ENCODE measurements at places on chromosomes 5 and 9.

- no peak for DNase-seq
These were observed 2.8 kb upstream of the PRLR start for GRCh38 chr5:35233121-35233520.

DNA sequence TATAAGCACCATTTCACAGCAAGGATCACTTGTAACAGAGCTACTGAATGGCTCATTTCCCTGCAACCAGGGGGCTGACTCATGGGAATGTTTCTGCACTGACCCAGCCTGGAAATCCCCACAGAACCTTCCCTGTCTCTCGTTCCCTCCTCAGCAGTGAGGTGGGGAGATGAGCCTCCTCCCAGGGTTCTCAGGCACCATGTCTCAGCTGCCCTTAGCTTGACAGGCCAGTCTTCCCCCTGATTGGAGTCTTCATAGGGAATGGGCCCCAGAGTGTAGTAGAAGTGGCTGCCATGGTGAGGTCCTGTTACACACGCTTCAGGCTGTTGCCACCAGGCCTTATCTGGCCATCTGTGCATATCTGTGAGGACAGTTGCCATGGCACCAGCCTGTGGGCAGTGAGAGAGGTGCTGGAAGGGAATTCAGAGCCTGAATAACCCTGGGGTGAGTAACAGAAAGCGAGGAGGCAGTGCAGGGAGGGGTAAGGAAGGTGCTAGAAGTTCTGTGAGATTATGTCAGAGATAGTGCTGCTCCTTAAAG is 324.4 kb downstream of the ENC1 start:
- peak; percentile 92 for DNase-seq

GRCh38 chr5:35203403-35203802 is 26.9 kb downstream of the PRLR start:
- no peak for DNase-seq

GRCh38 chr5:57989378-57989777 is 470.5 kb downstream of the PLK2 start:
- DNase-seq: no peak

DNA sequence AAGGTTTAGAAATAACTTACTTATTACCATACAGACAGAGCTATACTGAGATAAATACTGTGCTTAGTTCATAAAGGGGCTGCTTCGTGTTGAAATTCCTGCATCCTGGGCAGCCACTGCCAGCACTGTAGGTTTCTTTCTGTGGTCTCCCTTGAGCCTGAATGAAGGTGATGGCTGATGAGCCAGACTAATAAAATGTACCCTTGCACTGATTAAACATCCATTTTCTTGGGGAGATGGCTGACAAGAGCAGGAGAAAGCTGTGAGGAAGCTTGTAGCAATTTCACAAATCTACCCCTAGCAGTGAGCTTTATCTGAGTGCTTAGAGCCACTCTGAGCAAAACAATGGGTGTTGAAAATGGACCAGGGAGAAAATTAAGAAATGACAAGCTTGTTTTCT is 23.3 kb upstream of the ZSWIM6 start:
- no peak for DNase-seq

- DNase-seq: no peak
These were observed 334.0 kb downstream of the ASTN2 start for GRCh38 chr9:117080765-117081390.

DNA sequence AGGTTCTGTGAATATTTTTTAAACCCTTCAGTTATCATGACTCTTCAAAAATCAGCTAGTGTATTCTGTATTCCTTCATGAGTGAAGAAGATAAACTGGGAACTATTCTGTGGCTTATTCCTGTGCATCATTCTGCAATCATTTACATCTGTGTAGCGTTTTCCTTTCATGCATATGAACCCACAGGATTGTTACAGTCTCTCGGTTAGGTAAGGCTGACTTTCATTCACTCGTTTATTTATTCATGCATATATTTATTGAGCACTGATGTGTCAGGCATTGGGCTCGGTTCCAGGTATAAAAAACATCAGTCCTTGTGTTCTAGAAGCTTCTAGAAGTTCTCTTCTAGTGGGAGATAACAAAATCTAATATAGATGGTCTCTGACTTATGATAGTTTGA is 318.4 kb downstream of the MAN2A1 start:
- no peak for DNase-seq

GRCh38 chr9:88090151-88090581 is 48.1 kb downstream of the SPATA31C2 start:
- DNase-seq: no peak

- DNase-seq: no peak
These were observed 477.8 kb downstream of the SPATA31A7 start for GRCh38 chr9:61667559-61668121.

DNA sequence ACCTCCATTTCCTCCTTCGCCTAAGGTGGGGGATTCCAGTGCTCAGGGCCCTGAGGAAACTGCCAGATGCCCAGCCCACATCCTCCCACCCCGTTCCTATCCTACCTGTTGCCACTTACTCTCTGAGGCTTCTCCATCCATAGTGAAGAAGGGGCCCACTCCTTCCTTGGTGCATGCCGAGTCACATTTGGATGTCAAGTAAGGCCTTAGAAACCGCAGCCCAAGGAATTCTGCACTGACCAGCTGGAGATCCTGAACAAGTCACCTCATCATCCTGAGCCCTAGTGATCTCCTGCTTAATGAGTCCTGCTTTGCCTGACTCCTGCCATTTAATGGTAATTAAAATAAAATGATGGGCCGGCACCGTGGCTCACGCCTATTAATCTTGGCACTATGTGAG is 6.7 kb upstream of the TNIP1 start:
- no peak for DNase-seq

GRCh38 chr9:14652729-14653377 is 40.4 kb downstream of the ZDHHC21 start:
- DNase-seq: no peak

DNA sequence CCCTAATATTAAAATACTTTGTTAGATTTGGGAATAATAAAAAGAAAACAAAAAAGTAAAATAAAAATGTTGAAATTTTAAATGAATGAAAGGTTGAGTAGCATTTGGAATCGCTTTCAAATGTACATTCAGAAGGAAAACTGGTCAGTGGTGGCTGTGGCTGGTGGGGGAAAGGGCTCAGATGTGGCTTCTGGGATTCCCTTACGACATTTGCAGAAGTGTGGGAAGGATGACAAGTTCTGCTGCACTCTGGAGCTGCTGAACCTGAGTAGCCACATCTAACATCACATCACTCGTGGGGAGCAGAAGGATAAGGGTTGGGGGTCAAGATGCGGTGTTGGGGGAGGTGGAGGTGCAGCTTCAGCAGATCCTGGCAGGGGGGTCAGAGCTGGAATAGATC is 25.6 kb upstream of the CAST start:
- peak; percentile 73 for DNase-seq

GRCh38 chr5:32230356-32231099 is 56.4 kb upstream of the GOLPH3 start:
- peak; percentile 16 for DNase-seq

GRCh38 chr9:127403507-127404192 is 6.7 kb downstream of the SLC2A8 start:
- no peak for DNase-seq

- peak; percentile 53 for DNase-seq
These were observed 26.8 kb upstream of the DUSP1 start for GRCh38 chr5:172797771-172798191.

GRCh38 chr5:149323210-149323609 is 22.1 kb upstream of the GRPEL2 start:
- no peak for DNase-seq

DNA sequence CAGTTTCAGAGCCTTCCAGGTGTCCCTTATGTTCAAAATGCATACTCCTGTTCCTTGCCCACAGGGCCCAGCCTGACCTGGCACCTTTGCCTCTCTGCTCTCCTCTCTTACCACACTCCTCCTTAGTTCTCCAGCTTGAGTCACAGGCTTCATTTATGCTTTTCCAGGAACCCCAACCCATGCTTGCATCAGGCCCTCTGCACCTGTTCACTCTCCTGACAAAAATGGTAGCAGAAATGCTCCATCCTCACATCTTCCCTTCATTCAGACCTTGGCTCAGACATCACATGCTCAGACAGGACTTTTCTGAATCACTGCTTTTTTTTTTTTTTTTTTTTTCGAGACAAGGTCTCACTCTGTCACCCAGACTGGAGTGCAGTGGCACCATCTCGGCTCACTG is 15.1 kb upstream of the RNF145 start:
- DNase-seq: no peak

DNA sequence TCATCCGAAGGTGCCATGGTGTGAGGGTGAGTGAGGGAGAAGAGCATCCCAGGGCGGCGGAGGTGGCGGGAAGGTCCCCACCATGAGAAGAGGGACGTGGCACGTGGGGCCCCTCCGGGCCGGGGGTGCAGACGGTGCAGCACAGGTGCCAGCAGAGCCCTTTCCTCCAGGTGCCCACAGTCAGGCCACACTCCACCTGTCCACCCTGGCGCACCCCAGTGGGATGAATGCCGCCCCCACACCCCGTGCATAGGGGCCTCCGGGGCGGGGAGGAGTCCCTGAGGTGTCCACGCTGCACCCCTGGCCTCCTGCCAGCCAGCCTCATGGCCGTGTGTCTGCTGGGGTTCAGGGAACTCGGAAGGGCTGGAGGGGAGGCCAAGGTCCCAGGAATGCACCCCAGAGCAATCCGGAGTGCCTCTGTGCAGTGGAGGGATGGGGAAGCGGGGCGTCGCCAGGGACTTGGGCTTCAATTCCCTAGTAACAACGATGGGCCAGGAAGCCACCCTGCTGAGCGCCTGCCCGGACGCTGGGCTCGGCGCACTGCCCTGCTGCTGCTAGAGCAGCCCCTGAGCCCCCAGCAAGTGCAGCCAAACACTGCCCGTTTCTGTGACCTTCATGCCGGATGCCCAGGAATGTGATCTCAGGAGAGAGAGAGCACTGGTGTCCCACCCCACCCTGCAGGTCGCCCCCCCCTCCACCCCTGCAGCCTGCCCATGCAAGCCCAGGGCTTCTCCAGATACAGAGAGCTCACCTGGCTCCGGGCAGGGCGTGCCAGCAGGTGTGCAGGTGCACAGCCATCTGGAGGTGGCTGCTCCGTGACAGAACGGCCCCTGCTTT is 8.8 kb upstream of the NACC2 start:
- no peak for DNase-seq

DNA sequence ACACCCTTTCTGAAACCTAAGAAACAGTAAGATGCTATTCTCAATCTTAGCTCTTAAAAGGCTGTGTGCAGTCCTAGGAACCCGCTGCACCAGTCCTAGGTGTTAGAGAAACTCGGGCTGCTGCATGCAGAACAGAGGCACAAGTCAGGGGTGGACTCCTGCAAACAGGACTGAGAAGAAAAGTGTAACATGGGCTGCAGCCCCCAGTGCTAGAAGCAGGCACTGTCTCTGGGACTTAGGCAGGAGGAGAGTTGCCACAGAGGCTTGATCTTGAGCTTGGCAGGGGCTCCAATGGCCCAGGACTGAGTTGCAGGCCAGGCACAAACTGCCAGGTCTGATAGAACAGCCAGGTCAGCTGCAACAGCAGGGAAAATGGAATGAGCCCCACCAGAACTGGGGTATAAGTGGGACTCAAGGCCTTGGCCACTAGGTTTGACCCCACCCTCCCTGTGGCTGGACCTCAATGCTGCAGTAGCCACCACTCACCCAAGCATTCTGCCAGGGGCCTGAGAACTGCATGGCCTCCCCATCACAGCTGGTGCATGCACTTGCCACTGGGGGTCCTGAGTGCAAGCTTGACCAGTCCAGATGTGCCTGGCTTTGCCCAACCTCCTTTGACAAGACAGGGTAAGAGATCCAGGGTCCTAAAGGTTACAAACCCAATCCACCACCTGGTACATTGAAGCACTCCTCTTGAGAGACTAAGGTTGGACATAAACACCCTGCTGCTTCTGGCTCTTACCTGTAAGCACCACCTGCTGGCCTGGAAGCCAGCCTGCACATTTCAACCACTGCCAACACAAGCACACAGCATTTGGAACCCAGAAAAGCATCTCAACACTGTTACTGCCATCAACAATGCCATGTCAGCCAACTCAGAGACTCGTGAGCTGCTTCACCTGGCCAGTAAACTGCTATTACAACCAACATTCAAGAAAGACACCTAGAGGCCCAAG is 103.3 kb downstream of the FBXL17 start:
- no peak for DNase-seq

DNA sequence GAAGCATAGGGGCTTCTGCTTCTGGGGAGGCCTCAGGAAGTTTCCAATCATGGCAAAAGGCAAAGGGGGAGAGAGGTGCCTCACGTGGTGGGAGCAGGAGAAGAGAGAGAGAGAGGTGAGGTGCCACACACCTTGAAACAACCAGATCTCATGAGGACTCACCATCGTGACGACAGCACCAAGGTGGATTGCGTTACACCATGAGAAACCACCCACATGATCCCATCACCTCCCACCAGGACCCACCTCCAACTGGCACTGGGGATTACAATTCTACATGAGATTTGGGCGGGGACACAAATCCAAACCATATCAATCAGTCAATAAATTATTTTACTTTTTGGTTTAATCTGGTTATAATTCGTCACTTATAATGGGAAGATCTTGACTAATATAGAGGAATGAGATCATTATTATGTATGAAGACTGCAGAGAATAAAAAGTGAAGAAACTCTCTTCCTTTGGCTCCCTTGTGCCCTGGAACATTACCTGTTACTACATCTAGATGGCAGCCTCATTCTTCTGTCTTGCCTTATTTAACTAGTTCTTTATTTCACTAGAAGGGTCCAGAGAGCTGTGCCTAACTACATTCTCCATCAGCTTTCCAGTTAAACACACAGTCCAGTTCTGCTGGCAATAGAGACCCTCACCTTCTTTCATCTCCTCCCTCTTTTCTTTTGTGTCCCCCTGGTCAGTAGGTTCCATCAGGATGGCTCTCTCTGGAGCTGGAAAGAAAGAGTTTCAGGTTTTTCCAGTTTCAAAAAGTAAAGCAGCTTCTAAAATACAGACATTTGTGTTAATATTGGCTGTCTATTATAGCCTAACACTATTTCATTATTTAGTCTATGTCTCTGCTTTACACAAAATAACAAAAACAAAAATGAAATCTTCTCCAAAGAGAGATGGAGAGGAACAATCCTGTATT is 21.7 kb upstream of the SPINK7 start:
- peak; percentile 7 for DNase-seq

DNA sequence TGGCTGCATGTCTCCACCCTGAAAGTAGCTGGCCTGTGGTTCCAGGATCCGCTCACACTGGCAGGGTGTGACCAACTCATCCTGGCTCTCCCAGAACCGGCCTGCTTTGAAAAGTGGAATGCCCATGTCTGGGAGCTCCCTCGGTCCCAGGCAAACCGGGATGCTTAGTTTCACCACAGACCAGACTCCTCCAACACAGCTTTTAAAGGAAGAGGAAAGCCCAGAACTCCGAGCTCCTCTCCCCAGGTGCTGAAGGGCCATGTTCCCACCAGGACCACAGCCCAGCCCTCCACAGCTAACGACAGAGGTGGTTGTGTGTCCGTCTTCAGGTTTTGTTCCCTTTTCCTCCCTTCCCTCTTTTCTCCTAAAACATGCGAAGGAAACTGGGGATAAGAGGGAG is 38.0 kb downstream of the GTF3C4 start:
- no peak for DNase-seq

GRCh38 chr5:9596824-9597223 is 33.3 kb downstream of the TAS2R1 start:
- DNase-seq: no peak

DNA sequence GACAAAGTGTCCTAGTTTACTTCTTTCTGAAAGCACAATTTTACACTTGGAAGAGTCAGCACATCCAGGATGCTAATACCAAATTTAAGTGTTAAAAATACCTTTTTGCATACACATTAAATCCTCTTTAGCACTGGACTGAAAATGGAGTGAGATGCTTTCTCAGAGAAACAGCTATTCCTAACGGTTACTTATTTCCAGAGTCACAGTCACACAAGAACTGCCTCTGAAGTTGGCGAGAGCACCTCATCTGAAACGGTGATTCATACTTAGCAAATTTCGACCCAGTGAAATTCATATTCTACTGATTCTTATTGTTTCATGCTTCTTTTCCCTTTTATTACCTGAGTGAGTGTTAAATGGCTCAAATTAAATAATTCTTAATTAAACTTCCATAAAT is 12.2 kb downstream of the CDH18 start:
- no peak for DNase-seq

All from suppressor macrophage treated with lipopolysaccharide for 4 hours (primary cell).